ENCODE measurements at places on chromosomes 11 and 22.

GRCh38 chr11:34855754-34856095, 60.5 kb downstream of the APIP start:
- DNase-seq: no peak

DNA sequence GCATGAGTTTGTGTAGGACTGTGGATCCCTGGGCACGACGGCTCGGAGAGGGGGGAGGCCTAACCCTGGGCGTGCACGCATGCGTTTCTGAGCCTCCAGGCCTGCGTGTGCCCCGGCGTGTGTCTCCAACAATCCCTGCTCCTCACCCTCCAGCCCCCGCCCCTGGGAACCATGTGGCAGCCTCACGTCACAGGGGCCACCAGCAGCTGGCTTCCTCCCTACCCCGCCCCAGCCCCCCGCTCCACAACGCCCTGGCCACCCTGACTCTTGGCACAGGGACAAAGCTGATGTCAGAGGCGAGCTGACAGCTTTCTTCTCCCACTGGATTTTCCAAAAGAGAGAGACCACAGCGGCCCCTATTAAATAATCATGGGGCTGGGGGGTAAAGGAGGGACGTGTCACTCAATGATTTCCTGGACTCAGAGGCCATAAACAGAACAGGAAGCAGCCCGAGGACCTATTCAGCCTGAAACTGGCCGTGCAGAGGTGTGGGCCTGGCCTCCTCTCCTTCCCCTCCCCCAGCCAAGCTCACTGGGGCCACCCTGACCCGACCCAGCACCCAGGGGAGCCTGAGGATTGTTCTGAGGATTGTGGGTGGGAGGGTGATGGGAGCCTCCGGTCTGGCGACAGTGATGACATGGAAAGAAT, 6.8 kb upstream of the LIF start:
- DNase-seq: no peak

DNA sequence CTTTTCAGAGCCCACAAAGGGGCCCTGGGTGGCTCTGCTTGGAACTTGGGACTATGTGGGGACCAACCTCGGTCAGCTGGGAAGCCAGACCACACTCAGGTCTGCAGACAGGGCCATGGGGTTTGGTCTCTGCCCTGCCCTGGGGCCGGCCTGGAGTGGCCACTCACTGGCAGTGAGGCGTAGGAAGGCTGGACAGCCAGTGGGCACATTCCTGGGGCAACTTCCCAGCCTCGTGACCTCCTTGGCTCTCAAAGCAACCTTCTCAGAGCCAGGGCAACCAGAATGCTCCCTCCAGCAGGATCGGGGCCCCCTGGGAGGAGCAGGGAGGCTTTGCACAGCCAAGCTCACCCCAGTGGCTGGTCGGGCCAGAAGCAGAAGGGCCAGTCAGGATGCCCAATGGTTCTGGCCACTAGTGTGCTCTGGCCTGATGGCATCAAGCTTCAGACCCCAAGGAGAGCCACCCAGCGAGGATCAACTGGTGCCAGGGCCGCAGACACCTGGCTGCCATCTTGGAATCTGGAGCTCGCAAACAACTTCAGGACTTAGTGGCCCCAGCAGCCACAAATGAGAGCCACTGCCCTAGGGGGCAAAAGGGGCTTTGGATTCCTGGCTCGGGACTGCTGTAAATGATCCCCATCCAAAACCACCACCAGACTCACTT, 87.1 kb downstream of the MYEOV start:
- DNase-seq: no peak

DNA sequence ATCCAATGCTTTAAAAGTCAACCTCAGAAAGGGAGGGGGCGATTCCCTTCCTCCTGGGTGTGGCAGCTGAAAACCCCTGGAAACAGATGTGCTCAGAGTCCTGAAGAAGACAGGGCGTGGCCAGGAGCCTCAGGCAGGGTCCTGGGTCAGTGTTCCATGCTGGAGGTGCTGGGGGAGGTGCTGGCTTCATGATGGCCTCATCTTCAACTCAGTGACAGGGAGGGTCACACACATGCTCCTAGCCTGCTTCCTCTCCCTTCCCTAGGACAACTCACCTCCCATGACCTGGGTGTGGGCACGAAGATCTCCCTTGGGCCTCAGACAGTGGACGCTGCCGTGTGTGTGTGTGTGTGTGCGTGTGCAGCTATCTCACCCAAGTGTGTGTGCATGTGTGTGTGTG, 245.6 kb upstream of the B3GAT1 start:
- no peak for DNase-seq

DNA sequence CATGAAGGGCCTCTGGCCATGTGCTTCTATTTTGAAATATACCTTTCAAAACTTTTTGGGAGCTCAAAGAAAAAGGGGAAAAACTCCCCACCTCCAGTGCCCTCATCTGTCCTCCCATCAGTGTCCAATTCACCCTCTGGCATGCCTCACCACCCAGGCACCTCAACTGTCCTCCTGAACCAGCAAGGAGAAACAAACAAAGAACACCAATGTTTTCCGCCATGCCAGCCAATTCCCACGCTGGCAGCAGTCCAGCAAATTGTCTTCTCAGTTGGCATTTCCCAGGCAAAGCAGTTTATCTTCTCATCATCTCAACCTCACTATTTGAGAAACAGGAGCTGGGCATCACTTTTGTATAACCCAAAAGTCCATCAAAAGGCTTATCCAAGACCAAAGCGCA, 496.9 kb downstream of the SOX6 start:
- DNase-seq: no peak

DNA sequence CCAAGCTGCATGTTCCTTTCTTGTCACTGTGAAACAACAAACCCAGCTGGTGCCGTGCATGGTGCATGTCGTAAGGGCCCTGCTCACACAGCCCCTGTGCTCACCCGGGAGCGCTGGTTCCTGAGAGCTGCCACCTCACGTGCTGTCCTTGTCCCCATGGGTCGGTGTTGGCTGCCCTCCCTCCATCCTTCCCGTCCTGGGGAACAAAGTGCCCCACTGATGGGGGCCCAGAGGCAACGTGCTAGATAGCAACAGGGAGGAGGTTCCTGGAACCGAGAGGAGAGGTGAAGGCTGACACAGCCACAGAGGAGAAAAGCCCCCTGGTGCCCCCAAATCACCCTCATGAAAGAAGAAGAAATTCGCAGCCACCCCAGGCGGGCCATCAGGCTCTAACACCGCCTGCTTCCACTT, 56.6 kb upstream of the SLC22A12 start:
- DNase-seq: no peak

DNA sequence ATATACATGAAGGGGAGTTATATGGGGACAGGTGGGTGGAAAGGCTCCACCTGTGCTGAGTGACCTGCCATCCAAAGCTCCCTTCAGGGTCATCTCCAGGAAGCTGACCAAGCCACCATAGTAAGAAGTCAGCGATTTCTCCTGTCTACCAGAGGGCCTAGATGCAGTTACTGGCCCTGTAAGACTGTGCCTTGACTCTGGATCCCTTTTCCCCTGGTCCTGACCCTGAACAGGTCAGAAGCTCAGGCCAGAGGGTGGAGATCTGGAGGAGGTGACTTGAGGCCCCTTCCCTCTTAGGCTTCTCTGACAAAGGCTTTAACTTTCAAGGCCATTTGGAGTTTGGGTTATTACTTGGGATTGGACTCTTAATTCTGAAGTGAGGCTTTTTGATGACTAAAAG, 69.7 kb downstream of the GDPD4 start:
- DNase-seq: no peak

DNA sequence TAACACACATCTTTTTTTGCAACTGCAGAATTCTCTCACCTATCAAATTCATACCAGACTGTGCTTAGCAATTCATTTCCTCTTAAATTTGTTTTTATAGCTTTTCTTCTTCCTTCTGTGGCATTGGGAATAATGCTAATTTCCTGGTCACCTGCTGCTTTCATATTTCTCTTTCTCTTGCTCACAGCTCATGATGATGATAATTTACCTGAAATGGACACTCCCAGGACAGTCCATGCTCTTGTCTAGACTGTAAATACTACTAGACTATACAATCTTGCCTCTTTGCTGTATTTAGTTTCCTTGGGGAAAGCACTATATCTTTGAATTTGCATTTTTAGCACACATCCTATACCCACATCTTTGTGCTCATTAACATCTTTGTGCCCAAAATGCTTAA, 15.5 kb downstream of the CASP5 start:
- no peak for DNase-seq

GRCh38 chr11:115251126-115251525, 253.1 kb downstream of the CADM1 start:
- no peak for DNase-seq

- no peak for DNase-seq
Measured at GRCh38 chr11:62959422-62959980, 25.3 kb downstream of the SLC22A6 start.

DNA sequence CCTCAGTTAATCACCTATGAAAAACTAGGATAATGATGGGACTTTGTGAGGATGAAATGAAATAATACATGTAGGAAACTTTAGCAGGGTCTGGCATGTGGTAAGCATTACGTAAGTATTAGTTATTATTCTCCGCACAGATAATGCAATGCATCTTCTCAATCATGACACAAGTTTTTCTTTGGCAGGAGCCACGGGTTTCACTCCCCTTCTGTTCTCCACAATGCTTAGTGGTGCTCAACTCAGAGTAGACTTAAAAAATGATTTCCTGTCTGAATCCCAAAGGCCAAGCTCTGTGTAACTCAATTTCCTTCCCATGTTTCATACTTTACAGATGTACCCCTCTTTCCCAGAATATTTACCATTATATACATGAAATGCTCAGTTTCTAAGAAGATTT, 82.9 kb downstream of the CCDC34 start:
- no peak for DNase-seq

DNA sequence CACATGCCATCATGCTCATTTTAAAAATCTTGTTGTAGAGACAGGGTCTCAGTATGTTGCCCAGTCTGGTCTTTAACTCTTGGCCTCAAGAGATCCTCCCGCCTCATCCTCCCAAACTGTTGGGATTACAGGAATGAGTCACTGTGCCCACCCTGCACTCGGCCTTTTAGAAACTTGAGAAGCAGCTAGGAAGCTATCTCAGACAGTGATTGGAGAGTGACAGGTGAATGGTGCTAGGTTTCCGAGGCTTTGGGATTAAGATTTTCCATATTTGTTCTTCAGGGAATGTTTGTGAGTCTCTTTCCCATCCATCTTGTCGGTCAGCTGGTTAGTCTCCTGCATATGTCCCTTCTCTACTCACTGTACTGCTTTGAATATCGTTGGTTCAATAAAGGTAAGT, 10.5 kb downstream of the EI24 start:
- DNase-seq: no peak

DNA sequence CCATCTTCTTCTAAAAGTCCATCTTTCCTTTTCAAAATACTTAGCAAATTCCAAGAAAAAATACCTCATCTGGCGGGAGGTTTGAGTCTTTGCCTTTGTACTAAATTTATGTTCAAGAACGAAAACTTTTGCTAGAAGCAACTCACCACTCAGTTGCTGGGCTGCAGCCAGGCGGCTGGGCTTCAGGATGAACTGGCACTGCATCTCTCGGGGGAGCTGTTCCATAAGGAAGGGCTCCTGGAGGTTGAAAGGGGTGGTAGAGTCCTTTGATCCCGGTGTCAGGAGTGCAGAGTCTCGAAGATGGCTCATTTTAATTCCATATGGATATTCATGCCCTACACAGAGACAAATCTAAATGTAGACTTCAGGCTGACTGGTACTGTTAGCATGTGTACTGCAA, 105.8 kb downstream of the ARHGAP20 start:
- DNase-seq: no peak

DNA sequence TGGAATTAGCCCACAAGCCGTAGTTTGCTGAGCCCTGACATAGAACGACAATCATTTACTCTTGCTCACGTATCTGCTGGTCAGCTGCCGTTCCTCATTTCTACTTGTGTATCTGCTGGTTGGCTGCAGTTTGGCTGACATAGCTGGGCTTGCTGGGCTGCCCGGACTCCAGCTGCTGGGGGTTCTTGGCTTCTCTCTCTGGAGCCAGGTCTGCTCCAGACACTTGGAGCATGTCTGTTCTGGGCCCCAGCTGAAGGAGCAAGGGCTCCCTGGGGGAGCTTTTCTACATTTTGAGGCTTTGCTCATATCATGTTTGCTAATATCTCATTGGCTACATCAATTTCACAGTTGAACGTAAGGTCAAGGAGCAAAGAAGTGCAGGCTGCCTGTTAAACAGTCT, 47.3 kb downstream of the PRDM11 start:
- DNase-seq: no peak

GRCh38 chr11:33025339-33025722, 9.7 kb downstream of the DEPDC7 start:
- DNase-seq: no peak

- no peak for DNase-seq
Measured at GRCh38 chr11:2312232-2313042, 10.6 kb downstream of the TSPAN32 start.

DNA sequence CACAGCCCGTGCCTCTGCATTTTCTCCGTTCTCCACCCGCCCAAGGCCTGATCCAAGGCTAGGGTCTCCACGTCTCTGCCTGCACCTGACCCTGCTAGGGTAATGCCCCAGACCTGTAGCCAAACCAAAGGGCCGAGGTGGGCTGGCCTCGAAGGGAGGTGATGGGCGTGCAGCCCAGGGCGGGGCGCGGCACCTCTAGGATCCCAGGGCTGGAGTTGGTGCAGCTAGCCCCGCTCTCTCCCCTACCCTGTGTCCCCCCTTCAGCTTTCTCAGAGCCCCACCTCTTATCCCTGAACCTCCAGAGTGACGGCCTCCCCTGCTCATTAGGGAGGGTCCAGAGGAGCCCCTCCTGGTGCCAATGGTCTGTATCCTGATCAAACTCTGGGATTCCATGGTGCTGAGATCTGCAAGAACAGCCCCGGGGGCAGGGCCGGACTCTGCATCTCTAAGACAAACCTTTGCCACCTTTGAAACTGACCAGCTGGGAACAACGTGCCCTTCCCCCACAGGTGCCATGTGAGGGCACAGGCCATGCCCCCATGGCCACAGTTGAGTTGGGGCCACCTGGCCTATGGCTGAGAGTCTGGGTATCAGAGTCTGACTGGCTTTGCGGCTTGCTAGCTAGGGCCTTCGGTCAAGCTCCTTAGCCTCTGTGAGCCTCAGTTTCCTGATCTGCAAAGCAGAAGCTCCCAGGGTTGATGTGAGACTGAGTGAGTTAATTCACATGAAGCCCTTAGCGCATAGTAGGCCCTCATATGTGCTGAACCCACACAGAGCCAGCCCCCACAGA, 23.1 kb upstream of the CBX7 start:
- DNase-seq: no peak

DNA sequence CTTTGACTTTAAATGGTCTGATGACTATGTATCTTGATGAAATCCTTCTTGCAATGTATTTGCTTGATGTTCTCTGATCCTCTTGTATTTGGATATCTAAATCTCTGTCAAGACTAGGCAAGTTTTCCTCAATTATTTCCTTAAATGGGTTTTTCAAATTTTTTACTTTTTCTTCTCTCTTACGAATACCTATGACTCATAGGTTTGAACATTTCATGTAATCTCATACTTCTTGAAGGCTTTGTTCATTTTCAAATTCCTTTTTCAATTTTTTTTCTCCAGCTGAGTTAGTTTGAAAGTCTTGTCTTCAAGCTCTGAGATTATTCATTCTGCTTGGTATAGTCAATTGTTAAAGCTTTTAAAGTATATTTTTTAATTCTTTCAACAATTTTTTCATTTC, 13.1 kb downstream of the OR10W1 start:
- DNase-seq: no peak

- DNase-seq: no peak
Measured at GRCh38 chr11:101474666-101475065, 109.1 kb downstream of the TRPC6 start.
